Substantia nigra (tissue), 51 donors: ENCODE measurements at places on chromosomes 7 and 10.
A peak's percentile ranks its signal among the peaks of the same experiment; 100 is the strongest.

DNA sequence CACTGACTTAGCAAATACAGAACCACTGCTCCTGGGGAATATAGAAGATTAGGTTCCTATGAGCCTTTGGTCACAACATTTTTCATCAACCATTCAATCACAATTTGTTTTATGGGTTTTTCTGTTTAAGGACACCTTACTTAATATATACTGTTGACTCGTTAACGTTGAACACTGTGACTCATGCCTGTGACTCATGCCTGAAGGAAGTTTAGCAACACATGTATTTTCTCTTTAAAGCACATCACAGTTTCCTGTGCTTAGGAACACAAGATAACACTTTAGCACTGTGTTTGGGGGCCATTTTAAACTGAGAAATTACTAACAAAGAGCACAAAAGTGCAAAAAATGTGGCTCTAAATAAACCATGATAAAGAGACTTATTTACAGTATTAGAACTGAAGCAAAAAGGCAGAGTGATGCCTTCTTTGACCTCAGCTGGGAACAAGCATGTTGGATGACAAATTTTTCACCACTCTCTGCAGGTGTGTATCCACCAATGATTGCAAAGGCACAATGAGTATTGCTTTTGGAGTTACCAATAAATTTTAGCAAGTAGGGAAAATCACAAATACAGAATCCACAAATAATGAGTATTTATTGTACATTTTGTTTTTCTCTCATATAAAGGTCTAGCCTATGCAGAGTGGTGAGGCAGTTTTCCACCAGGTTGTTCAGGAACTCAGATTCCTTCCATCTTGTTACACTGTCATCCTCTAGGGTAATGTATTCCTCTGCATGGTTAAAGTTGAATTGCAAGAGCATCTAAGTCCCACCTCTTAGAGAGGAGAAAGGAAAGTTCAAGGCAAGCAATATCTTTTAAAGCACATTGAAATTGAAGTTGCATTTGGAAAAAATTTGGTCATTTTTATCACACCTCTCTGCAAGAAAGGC is 7.3 kb downstream of the FGFBP3 start:
- no peak for DNase-seq

DNA sequence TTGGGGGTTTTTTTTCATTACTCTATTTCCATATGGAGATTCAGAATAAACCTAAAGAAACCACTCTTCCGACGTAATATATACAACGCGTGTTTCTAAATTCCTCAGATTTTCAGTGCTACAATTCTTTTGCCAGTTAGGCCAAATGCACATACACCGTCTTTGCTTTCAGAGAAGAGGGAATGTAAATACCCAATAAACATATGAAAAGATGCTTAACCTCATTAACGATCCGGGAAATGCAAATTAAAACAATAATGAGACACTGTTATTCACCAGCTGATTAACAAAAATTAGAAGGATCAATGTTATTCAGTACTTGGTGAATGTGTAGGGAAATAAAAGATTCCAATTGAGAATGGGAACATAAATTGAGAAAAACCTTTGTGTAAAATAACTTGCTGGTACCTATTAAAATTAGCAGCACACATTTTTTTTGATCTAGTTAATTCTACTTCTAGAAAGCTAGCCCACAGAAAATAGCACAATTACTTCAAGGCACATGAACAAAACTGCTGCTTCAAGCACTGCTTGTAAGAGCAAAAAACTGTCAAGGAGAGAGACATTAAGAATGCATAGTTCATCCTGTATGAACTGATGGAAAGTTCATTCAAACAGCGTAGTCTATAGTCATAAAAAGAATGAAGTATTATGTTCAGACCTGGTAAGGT is 56.7 kb downstream of the FGFR2 start:
- no peak for DNase-seq

- no peak for DNase-seq
Measured at GRCh38 chr7:114502454-114503254, 88.0 kb downstream of the FOXP2 start.

GRCh38 chr10:126598009-126598408 is 72.5 kb downstream of the C10orf90 start:
- DNase-seq: no peak

- no peak for DNase-seq
Measured at GRCh38 chr7:51481421-51481820, 164.8 kb upstream of the COBL start.

GRCh38 chr10:52906046-52906445 is 133.5 kb upstream of the MBL2 start:
- DNase-seq: no peak

GRCh38 chr10:126867567-126868365 is 37.5 kb upstream of the DOCK1 start:
- no peak for DNase-seq

DNA sequence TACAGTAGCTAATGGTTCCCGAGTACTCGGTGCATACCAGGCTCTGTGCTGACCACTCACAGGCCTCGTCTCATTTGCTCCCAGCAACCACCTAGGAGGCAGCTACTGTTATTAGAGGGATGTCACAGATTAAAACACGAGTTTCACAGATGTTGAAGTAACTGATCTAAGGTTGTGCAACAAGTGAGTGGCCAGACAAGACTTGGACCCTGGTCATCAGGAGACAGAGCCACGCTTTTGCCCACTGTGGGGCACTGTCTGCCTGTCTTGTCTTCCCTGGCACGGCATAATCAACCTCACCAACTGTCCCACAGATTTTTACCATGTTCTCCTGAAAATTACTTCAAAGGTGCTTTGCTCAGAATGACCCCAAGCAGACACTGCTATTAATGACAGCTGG is 111.6 kb upstream of the HABP2 start:
- no peak for DNase-seq

- DNase-seq: peak; percentile 59
Measured at GRCh38 chr7:5424749-5425506, 1.3 kb upstream of the TNRC18 start.

DNA sequence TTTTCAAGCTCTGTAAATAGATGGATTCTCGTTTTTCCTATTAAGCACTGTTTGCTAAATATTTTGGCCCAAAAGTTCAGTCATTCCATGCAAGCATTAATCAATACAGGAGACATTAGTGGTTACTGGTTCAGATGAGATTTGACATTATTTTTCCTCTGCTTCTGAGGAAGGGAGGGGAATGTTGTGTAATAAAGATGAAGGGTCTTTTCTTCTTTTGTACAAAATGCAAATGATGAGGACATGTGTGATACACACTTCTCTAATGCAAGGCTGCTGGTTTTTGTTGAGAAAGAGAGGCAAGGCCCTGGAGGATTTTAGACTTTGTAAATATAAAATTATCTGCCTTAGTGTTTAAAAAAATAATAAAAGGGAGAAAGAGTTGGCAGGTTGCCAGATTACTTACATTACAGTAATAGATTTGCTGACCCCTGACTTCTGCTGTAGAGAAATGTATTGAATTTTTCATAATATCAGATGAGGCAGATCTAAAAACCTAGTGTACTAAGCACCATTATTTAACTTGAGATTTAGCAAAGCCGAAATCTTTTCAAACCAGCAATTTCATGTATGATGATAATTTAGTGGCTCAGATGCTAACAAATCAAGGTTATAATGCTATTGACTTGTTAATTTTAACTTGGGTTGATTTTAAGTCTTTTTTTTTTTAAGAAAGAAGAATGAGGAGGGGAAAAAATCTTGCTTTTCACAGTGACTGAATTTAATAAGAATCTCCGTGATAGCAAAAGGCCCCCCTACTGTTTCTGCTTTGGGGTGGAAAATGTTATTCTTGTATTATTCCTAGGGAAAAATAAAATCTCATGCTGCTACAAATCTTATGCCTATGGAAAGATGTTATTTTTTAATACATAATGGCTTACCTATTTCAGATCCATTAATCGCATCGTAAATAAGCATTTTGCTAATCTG is 180.1 kb downstream of the ARID5B start:
- DNase-seq: no peak

GRCh38 chr7:44712012-44712411 is 36.6 kb upstream of the ZMIZ2 start:
- no peak for DNase-seq

DNA sequence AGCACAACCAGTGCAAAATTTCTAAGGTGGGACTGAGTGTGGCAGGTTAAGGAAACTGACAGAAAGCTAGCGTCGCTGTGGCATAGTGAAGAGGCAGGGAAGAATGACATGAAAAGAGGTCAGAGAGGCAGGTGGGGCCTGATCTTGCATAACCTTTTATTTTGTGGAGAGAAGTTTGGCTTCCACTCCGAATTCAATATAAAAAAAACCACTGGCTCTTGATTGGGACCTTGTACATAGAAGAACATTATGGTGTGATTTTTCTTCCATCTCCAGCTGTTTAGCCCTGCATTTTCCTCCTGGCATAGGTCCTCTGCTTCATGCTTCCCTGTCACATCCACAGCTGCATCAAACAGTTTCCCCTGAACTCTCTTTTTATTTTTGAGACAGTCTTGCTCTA is 170.5 kb upstream of the MEOX2 start:
- DNase-seq: no peak

- no peak for DNase-seq
Measured at GRCh38 chr10:60312818-60313588, 76.7 kb downstream of the ANK3 start.

- DNase-seq: no peak
Measured at GRCh38 chr7:76267107-76267893, 35.2 kb upstream of the HSPB1 start.

DNA sequence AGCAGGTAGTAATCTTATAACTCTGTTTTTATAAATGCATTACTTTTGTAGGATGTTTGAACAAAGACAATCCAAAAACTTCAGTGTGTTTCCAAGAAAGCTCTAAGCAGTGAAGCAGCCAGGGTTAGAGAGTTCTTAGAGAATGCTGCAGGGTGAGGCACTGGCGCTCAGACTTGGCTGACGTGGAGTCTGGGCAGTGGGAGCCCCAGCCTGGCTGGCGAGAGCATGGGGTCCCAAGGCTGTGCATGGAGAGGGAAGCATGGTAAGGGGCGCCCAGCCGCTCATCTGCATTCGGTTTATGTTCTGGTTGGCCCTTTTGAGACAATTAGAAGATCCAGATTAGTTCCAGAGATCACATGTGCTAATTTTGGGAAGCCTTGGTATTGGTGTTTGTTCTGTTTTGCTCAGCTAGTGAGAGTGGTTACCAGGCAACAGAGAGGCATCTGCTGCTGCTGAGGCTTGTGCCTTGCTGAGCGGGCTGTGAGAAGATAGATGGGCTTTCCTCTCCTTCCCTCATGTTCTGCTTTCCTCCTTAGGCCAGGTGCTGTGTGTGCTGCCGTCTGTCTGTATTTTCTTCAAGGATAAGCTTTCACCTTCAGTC is 10.3 kb downstream of the SUN1 start:
- DNase-seq: no peak

DNA sequence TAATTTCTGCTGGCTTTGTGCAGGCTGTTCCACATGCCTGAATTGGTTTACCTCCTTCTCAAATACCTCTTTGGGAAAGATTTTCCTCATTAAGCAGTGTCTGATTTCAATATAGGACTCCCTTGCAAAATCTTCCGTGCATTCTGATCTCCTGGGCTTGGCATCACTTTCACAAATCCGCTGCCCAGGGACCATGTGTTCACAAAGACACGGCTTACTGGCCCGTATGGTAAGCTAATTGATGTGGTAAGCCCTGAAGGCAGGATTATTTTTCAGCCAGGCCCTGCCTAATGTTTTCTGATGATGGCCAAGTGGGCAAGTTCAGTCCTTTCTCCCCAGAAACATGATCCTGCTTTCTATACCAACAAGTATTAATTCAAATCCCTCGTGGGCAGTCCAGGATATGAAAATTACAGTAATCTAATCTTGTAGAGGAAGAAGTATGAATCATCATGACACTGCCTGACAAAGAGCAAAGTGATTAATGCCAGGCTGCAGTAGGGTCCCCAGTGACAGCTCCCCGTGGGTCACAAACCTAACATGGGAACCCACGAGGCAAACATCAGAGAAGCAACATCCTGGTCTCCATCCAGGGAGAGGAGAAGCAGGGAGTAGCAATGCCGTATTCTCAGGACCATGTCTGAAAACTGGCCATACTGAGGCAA is 11.6 kb upstream of the SVIL start:
- no peak for DNase-seq

DNA sequence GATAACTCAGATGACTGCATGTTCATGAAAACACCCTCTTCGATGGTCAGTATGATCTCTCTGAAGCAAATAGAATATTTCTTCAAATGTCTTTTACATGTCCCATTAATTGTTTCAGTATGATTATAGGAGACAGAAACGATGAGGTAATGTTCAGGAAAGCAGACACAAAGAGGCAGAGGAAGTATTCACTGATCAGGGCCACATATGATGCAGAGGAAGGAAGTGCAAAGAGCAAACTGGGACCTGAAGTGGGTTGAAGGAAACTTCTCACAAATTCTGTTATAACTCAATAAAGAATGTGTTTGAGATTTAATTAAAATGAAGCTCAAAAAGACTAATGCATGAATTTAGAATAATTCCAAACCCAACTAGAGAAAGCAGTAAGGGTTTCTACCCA is 70.5 kb downstream of the TES start:
- DNase-seq: no peak

DNA sequence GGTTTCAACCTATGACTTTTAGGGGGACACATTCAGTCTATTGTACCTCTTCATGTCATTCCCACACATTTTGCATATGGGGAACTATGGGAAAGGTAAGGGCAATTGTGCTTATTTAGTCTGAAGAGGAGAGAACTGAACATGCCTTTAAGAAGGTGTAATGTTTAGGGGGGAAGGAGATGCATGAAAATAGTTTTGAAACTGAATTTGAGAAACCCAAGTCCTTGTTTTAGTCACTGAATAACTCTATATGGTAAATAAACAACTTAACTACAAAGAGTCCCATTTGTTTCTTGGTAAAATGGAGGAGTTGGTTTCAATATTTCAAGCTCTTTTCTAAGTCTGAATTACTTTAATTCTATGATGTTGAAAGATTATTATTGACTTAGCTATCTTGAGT is 166.1 kb downstream of the DNAJB9 start:
- no peak for DNase-seq

DNA sequence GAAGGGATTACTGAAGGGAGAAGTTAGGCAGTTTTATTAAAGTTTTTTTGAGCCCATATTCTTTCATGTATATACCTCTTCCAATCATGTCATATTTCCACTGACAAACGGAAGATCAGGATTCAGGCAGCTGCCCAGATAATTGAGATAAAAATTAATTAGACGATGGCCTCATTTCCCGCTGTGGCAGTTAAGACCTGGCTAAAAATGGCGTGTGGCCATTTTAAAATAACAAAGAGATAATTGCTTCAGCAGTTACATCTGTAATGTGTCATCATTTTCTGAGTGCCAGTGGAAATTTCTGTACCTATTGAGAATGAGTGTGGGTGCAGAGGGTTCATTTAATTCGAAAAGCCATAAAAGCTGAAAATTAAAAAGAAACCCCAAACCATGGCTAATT is 215.1 kb downstream of the STK31 start:
- no peak for DNase-seq

DNA sequence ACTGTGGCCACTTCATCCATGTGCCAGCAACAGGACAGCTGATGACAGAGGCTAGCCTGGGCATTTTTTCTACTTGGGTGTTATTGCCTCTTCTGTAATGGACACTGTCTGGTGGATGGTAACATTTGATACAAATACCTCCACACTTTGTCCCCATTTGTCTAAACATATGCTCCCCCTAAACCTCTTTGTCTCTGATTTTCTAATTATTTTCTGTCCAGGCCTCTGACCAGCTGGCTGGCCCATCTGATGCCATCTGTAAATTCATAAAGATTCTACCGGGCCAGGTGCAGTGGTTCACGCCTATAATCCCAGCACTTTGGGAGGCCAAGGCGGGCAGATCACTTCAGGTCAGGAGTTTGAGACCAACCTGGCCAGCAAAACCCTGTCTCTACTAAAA is 84.7 kb upstream of the IFRD1 start:
- no peak for DNase-seq

- DNase-seq: no peak
Measured at GRCh38 chr10:42938351-42938750, 138.5 kb upstream of the RET start.
